ENCODE measurements at places on chromosomes 7 and 10.

DNA sequence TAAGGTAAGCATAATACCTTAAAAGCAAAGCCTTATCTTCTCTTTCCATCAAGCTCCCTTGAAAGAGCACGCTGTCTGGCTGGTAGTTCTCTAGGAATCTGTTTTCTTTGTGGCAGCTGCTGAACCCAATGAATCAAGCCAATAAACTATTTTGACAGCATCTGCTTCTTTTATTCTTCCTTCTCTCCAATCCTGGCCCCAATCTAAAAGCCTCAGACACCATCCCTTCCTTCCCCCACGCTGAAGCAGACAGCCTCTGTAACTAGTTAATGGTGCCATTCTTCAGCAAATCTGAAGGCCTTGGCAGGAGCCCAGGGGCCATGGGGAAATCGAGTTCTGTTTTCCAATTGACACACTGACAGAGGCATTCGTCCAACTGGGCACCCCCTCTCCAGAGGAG lies 186.6 kb upstream of the LYZL1 start:
- DNase-seq: peak; percentile 91

DNA sequence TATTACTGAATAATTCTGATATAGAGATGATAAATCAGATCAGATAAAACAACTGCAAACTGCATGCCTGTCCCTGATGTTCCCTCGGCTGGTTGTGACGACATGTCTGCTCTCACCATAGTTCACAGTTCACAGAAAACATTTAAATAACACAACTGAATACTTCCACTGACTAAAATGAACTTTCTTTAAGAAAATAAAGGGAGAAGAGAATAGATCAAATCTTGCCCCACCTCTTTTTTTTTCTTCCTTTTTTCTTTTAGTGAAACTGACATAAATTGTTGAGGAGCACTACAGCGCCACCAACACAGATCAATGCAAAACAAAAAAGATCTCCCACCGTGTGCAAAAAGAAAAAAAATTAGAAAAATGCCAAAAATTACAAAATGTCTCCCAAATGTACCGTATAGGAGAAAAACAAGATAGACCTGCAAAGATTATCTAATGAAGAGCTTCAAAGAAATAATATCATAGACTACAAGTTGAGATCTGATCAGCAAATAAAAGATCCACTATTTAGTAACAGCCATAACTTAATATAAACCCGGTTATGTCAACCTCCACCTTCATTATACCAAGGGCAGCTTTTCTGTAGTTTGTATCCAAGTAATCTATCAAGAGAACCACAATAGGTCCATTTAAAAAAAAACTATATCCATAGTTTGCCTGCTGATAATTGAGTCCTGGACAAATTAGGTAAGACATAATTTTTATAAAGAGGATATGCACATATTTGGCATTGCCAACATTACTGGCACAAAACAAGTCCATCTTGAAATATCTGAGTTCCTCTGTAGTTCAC lies 30.7 kb upstream of the EPC1 start:
- peak; percentile 82 for DNase-seq

- peak; percentile 32 for DNase-seq
These were observed 7.9 kb upstream of the GSDME start for GRCh38 chr7:24764972-24765744.

- DNase-seq: peak; percentile 48
These were observed 195.7 kb upstream of the PTN start for GRCh38 chr7:137539111-137539715.

DNA sequence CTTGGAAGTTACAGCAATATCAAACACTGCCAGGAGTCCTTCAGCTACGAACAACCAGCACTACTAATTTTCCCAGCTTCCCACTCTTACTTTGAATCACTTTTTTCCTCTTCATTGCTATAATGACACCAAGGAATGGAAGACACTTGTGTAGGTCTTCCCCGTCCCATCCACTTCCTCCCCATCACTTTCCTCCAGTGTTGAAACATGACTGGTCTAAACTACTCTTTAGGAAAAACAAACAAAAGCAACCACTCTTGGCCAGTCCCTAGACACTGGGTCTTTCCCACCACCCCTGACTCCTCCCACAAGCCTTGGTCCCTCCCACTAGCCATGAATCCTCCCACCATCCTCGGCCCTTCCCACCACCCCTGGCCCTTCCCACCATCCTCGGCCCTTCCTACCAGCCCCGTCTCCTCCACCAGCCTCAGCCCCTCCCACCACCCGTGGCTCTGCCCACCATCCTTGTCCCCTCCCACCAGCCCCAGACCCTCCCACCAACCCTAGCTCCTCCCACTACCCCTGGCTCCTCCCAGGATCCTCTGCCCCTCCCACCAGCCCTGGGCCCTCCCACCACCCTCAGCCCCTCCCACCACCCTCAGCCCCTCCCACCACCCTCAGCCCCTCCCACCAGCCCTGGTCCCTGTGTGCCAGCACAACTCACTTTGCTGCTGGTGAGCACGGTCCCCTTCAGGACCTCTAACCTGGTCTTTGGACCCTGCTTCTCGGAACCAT lies 68.5 kb downstream of the CXCL12 start:
- no peak for DNase-seq

GRCh38 chr7:127802845-127803244 lies 150.9 kb downstream of the SND1 start:
- DNase-seq: no peak

DNA sequence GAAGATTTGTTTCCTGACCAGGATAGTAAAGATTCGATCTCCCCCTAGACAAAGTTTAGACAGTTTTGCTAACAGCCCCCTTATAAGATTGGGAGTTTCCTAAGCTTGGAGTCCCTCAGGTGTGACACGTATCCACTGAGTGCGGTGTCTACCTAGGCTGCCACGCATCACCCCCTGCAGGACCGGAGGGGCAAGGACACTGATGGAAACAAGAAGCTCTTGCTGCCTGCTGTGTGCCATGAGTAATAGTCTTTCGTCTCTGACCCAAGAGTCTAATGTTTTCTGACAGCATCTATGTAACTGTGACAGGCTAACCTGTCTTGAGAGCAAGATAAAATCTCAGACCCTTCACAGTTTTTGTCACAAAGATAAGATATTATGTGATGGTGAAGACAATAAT lies 173.5 kb downstream of the SEMA3E start:
- DNase-seq: no peak

- DNase-seq: no peak
These were observed 1.9 kb downstream of the SLC18A3 start for GRCh38 chr10:49611816-49612512.

DNA sequence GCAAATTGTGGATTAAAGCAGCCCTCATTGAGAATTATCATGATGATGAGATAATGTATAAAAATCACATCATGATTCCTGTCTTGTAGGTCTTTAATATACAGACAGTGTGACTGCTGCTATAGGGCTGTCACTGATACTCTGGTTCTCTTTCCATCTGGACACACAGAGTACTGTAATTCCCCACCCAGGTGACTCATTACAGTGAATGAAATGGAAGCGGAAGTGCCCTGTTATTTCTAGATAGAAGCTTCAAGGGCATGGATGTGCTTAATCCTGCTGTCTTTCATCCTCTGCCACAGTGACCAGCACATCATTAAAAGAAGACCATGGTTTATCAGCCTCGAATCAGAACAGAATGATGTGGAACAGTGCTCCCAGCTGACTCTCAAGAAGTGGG lies 1234.0 kb downstream of the SORCS3 start:
- no peak for DNase-seq

GRCh38 chr7:128122576-128123290 lies 91.5 kb upstream of the LRRC4 start:
- no peak for DNase-seq

Data from umbilical cord (tissue), 2 donors.